ENCODE measurements at places on chromosomes 16 and 17.

- no peak for DNase-seq
Observed at GRCh38 chr17:19271780-19272357, 34.7 kb downstream of the EPN2 start.

- DNase-seq = no peak
Observed at GRCh38 chr17:57560319-57560705, 184.8 kb downstream of the CCDC182 start.

DNA sequence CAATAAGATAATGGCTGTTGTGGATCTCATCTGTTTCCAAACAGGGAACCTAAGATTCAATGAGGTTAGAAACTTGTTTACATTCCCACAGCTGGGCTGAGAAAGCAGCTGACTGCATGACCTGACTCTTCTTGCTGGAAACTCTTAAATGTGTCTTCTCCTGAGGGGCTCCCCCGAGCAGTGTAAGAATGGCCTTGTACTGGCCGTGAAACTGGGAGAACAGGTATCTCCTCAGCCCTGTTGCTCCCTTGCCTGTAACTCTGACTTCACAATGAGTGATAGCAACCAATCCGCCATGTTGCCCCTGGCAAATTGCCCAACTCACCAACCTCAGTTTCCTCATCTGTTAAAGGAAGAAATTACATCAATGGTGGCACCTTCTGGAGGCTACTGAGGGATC is 59.1 kb upstream of the CCL2 start:
- DNase-seq = no peak

GRCh38 chr17:18379246-18380146 is 1.9 kb downstream of the EVPLL start:
- DNase-seq = no peak

DNA sequence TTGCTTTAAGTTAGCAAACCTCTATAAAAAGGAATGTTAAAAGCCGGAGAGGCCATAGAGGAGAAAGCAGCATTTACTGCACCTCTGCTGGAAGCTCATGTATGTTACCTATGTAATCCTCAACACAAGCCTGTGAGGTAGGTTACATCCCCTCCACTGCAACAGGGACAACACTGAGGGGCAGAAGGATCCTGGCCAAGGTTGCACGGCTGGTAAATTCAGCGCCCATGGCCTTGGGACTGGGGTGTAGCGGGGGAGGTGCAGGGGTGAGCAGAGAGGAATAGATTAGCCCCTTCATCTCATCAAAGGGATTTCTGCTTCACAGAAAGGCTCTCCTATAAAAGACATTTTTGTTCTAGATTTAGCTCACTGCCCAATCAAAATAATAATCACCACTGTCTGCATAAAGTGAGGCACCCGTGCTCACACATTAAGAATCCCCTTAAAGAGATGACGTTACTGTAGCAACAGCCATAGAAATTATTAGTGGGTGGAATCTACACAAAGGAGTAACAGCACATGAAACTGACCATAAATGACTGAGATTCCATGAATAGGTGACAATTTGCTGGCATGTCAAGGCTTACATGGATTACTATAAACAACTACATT is 3.3 kb downstream of the ZCCHC14 start:
- DNase-seq = no peak

DNA sequence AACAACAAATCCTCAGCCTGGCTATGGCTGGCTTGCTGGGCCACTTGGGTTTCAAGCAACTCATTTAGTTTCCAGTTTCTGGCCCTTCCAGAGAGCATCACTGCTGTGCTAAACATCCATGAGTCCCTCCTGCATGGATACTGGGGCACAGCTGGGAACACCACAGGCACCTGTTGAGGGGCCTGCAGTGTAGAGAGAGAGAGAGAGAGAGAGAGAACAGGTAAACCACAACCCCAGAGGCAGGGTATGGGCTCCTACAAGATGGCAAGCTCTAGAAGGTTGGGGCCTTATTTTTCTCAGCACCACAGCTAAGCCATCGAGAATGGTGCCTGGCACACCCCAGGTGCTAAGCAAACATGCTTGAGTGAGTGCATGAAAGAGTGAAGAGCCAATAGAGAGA is 120.3 kb downstream of the RBFOX3 start:
- DNase-seq = no peak

DNA sequence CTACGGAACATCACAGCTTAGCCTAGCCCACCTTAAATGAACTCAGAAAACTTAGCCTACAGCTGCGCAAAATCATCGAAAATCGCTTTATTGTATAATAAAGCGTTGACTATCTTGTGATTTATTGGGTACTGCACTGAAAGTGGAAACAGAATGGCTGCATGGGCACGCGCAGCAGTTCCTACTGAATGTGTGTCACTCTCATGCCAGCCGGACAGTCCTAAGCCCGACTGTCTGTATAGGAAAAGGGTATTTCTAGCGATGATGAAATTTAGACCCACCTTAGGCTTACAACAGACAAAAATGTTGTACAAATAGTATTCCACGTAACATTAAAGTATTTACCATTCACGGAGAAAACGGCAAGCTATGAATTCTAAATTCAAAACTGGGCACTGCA is 9.3 kb downstream of the FBXO31 start:
- no peak for DNase-seq

DNA sequence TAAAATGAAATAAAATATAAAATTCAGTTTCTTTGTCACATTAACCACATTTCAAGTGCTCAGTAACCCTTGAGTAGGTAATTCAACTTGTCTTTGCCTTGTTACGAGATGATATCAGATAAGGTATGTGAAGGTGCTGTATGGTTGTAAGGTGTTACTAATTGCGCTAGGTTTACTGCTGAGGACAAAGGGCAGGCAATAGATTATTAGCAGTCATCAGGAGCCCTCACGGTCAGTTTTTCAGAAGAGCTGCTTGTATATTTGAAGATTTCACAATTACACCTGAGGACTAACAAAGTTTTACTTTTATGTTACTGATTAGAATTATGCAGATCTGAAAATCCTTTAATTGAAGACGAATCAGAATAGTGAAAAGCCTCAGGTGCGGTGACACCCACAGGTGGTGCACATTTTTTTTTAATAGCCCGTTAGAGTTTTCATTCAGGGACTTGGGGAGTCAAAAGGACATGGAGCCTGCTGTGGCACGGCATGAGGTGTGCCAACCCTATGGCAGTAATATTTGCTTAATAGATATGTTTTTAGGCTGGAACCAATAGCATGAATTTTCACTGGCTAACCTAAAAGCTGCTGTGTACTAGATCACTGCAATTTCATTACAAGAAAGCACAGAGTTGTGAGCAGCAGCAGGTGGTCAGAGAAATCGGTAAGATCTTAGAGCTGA is 16.4 kb downstream of the NDEL1 start:
- DNase-seq = no peak

DNA sequence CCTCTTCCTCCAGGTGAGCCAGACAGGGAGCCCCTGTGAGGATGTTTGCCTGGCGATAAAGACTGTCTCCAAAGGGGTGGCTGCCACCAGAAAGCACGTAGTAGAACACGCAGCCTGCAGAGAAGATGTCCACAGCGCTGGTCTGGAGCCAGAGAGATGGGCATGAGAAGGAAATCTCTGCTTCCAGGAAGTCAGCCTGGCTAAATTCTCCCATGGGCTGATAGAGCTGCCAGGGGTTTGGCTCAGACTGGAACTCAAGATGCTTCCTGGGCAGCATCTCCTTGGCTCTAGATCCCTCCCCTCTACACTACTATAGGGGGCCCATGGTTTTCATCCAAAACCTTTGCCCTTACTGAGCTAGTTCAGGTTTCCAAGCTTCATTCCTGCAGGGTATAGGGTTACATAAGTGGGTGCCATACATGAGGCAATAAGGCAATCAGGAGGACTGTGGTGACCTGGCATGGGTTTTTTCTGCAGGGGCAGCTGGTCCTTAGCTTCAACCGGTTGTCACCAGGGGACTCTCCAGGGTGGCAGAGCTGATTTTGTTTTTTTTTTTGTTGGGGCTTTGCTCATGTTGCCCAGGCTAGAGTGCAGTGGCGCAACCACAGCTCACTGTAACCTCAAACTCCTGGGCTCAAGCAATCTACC is 13.6 kb downstream of the PLK1 start:
- no peak for DNase-seq

- DNase-seq = peak; percentile 20
Observed at GRCh38 chr16:84700446-84701300, 873 bp downstream of the USP10 start.

- DNase-seq = peak; percentile 57
Observed at GRCh38 chr17:81253358-81254131, 14.4 kb downstream of the NDUFAF8 start.

All from CD4-positive, alpha-beta T cell (primary cell).